Stimulated activated CD4-positive, alpha-beta T cell treated with anti-CD3 and anti-CD28 coated beads, Interleukin-15, amount 100 ng/mL, for 1 hour (primary cell): ENCODE measurements at places on chromosomes 5 and 9.

DNA sequence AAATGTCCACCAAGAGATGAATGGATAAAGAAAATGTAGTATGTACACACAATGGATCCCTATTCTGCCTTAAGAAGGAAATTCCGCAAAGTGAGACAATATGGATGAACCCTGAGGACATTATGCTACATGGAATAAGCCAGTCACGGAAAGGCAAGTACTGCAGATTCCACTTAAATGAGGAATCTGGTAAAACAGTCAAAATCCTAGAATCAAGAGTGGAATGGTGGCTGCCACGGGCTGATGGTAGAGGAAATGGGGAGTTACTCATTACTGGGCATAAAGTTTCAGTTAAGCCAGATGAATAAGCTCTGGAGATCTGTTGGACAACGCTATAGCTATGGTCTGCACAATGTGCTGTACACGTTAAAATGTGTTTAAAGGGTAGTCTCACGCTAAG is 47.2 kb downstream of the STK10 start:
- DNase-seq: no peak

DNA sequence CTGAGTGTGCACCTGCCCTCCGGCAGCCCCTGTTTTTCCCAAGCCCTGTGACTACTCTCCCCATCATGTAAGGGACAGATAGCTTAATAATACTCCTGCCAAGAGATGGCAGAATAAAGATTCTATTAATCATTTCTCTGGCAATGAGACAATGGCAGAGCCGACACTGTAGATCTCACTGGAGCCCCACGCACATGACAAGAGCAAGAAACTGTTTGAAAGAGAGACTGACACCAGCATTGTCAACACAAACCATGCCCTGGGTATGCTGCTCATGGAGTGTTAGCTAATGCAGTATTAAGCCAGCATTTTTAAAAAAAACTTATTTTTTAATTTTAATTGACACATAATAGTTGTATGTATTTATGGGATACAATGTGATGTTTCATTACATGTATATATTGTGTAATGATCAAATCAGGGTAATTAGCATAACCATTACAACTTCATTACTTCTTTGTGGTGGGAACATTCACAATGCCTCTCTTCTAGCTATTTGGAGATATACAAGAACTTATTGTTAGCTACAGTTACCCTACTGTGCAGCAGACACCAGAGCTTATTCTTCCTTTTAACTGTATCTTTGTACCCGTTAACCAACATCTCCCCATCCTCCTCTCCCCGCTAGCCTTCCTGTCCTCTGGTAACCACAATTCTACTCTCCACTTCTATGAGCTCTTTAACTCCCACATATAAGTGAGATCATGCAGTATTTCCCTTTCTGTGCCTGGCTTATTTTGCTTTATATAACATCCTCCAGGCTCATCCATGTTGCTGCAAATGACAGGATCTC is 31.5 kb upstream of the SEMA4D start:
- DNase-seq: no peak

DNA sequence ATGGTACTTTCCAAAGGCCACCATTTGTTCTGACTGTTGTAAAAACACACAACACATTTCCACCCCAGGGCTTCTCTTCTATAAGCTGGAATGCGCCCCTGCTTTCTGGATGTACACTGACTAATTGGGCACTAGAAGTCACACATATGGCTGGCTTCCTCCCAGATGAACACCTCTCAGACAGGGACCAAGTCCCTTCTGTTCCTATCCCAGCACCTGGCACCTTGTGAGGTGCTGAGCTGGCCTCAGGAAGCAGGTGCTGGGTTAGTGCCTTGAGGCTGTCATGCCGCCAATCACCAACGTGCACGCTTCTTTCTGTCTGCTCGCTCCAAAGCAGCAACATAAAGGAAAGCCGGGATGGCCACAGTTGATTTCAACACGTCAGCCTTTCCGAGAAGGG is 93.2 kb downstream of the FSTL4 start:
- no peak for DNase-seq

GRCh38 chr9:101586651-101587050 is 8.1 kb downstream of the PPP3R2 start:
- DNase-seq: no peak

DNA sequence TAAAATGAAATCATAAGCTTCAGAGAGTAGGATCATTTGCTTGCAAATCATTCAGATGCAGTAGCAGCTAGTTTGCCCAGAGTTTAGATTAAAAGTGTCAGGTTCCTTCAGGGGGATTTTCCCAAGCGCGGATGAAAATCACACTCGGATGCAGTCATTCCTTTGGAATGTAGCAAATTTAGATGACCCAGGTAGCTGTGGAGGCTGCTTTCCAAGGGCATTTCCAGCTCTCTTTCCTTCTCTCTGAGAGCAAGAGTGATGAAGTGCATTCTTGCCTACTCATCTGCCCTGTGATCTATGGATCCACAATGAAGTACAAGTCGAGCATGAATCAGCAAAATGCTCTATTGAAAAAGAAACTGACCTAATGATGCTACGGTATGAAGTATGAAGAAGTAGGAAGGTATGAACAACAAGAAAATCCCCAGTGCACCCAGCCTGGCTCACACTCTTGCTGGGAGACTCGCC is 200.2 kb downstream of the PLK2 start:
- DNase-seq: no peak

- no peak for DNase-seq
These were observed 14.1 kb upstream of the MARCOL start for GRCh38 chr5:148224117-148224742.

DNA sequence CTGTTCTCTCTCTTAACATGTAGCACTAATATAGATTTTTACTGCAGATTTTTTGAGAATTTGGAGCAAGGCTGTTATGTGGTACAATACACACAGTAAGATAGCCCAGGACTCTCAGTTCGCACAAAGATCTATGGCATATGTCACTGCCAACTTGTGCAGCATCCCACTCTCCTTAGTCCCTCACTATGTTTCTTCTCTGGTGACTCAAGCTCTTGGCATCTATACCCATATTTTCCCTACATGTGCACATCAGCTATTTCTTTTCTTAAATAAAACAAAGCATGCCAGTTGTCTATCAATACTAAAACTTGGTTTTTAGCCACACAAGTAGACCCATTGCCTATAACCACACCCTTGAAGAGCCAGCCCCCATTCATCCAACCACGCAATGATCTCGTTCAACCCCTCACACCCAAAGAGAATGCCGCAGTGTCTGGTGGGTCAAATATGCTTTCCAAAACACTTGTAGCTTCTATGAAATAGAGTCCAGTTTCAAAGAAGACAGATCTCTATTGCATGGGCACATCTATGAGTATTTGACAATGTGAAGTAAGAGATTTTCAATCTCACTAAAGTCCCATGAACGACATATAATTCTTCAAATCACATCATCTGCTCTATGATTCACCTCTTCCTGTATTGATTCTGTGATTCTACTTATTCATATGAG is 18.2 kb upstream of the IL7R start:
- DNase-seq: no peak

- no peak for DNase-seq
These were observed 157.0 kb upstream of the RASEF start for GRCh38 chr9:83219924-83220438.

DNA sequence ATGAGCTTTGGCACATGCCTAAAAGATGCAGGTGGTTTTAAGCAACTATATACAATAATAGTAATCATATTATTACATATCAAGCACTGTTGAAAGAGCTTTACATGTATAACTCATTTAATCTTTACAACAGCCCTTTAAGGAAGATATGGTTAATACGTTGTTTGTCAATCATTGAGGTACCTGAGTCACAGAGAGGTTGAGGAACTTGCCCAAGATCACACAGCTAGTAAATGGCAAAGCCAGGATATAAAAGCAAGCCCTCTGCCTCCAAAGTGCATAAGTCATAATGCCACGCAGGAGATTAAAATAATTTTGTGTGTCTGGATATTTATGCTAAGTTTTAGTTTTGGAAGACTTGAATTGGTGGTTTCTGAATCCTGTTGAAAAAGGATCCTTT is 90.2 kb downstream of the DAPK1 start:
- no peak for DNase-seq

GRCh38 chr9:137087409-137087925 is 682 bp downstream of the MAN1B1 start:
- DNase-seq: no peak

DNA sequence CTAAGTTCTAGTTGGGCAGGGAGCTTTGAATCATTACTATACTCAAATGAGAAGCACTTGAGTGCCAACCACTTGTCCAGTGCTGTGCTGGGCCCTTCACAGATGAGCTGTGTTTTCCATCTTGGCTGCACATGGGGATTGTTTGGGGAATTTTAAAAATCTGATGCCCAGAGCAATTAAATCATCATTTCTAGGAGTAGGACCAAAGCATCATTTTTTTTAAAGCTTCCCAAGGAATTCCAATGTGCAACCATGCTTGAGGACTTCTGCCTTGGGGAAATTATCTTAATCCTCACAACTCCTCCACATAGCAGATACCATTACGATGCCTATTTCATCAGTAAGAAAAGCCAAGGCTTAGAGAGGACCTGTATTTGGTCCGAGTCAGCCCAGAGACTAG is 131.4 kb downstream of the TMEM174 start:
- DNase-seq: no peak

DNA sequence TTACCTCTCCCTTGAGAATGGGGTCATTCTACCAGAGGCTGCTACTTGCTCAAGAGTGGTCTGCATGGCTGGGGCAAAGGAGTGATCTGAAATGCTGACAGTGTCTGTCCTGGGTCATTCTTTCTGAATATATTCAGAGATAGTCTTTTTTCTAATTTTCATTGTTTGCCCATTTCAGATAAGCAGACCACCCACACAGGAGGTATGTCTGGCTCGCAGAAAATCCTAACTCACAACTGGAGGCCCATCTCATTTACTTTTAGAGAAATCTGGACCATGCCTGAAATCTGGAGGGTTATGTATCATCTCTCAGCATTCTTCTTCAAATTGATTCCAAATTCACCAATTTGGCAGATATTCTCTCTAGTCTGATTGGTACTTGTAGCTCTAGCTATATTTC is 227.6 kb downstream of the SEC61B start:
- DNase-seq: no peak

DNA sequence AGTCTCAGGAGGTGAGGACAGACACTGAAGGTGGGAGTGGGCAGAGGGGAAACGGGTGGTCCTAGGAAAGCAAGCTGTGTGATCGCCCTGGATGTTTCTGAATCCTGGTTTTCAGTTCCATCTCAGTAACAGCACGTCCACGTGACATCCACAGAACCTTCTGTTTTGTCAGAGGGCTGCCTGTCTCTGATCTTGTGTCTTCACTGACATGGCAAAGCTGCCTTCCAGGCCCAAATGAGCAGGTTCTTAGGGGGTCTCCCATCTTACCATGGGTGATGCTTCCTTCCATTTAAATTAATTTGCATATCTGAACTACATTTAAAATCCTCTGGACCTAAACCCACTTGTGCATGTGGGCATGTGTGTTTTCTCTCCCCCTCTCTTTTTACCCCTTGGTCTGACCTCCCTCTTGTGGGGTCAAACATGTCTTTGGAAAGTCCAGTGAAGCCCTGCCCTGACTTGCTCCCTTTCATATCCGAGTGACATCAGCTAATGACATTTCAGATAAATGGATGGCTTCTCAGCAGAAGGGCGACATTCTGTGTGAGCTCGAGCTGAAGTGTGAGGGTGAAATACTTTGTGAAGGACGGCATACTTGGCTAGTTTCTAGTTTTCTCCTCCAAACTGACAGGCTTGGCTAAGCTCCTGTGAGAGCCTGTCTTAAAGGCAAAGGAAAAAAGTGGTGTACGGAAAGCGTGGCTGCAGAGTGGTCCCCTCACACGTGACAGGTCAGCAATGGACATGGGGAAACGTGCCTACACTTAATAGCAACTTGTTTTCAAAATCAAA is 204.8 kb upstream of the S1PR3 start:
- DNase-seq: no peak

- DNase-seq: no peak
These were observed 177.5 kb downstream of the C5orf15 start for GRCh38 chr5:133790898-133791297.

- DNase-seq: no peak
These were observed 85.5 kb downstream of the AK8 start for GRCh38 chr9:132792547-132792946.

DNA sequence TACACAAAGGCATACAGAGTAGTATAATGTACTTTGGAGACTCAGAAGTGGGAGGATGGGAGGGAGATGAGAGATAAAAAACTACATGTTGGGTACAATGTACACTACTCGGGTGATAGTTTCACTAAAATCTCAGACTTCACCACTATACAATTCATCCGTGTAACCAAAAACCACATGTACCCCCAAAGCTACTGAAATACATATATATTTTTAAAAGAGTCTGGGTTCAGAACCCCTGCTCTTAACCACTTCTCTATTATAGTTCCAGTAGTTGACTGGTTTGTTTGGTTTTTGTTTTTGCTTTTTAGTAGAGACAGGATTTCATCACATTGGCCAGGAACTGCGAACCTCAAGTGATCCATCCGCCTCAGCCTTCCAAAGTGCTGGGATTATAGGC is 22.6 kb downstream of the SGTB start:
- DNase-seq: no peak

GRCh38 chr9:13865869-13866268 is 448.1 kb downstream of the NFIB start:
- DNase-seq: no peak

- DNase-seq: no peak
These were observed 15.7 kb upstream of the OBP2B start for GRCh38 chr9:133224762-133225161.

- no peak for DNase-seq
These were observed 9.7 kb upstream of the RALGDS start for GRCh38 chr9:133130685-133131244.

- DNase-seq: no peak
These were observed 867 bp downstream of the SYK start for GRCh38 chr9:90802386-90802985.

DNA sequence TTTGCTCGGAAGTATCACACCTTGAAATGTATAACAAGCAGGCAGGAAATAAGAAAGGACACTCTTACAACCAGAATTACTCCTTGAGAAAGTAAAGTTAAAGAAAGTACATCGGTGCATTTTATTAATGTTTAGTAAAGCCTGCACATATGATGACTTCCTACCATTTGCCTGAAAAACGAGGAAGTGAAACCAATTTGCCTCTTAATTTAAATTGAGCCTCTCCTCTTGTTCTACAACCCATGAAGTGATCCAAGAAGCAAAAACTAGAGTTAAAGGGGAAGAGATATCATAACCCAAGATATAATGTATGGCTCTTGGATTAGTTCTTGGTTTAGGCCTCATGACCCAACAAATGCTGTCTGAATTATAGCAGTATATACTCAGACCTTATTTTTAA is 95.6 kb downstream of the GNAQ start:
- DNase-seq: no peak

GRCh38 chr5:113806250-113806649 is 292.8 kb downstream of the YTHDC2 start:
- DNase-seq: no peak

GRCh38 chr5:36704131-36704530 is 97.7 kb downstream of the SLC1A3 start:
- no peak for DNase-seq

- DNase-seq: no peak
These were observed 174.7 kb upstream of the PTGER4 start for GRCh38 chr5:40505031-40505430.

DNA sequence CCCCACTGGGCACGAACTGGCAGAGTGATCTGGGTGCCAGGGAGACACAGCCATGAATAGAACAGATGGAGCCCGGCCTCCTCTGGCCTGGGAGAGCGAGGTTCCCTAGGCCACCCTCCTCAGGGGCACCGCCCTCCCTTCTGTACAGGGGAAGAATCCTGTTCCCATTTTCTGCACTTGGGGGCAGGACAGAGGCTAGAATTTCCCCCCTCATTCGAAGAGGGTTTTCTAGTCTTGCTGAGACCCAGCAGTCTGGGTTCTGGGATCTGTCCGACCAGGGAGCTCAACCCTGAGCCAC is 52.7 kb downstream of the COL5A1 start:
- no peak for DNase-seq

- DNase-seq: no peak
These were observed 32.2 kb upstream of the TJP2 start for GRCh38 chr9:69141851-69142250.
